Mesenteric fat pad (tissue), 1 donor: ENCODE measurements at places on chromosomes 16 and 17. TPM values are rescaled to one million over a fixed set of nuclear protein-coding genes. Genes with fewer than 3 reads are reported as not detected.
A peak's percentile ranks its signal among the peaks of the same experiment; 100 is the strongest.

MYADML2 gene
- total RNA-seq, result not detected

GUCY2D gene
- not detected for total RNA-seq

FLYWCH1 gene
- total RNA-seq, result 32.0 TPM

DNA sequence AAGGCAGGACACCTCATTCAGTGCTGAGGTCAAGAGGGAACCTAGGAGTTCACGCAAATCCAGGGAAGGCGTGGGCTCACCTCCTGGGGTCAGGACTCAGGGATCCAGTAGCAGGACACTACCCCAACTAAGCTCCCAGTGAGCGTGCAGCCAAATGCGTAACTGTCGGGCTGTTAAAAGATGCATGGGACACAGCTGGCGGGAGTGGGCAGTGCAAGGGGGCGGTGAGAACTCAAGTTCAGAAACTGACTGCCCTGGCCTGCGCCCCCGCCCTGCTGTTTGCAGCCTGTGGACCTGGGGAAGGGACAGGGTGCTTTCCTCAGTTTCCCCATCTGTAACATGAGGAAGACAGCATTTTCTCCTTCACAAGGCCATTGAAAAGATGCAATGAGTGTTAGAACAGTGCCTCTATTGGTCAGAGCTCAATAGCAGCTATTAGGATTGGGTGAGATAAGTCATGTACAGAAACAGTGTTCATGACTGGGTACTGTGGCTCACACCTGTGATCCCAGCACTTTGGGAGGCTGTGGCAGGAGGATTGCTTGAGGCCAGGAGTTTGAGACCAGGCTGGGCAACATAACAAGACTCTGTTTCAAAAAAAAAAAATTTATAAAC is 20.2 kb downstream of the CDIPT start:
- no peak for DNase-seq

- no peak for DNase-seq
These were observed 21.9 kb downstream of the SDK2 start for GRCh38 chr17:73622381-73622780.

DNA sequence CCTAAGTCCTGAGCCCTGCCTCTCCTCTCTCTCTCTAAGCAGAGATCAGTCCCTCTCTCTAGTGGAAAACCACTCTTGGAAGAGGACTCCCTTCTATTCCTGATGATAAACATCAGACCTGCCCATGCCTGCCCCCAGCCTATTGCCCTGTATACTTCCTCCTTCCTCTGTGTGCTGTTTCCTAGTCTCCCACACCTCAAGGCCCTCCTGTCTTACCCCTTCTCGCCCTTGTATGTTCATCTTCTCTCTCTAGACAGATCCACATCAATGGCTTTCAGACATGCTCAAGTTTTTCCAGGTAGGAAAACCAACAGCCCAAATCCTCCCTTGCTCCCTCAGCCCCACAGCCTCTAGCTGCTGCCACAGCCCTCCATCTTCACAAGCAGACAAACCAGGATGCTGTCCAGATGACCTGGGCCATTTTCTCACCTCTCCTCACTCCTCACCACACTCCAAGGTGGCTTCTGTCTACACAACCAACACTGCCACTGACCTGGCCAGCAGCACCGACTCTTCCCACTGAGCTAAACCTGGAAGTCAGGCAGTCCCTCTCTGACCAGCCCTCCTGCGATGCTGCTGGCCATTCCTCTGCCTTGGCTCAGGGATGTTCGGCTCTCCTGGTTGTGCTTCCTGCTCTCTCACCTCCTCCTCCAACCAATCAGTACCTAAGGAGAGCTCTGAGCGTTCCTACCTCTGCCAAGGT is 36.3 kb downstream of the MARF1 start:
- DNase-seq, result peak; percentile 87

DNA sequence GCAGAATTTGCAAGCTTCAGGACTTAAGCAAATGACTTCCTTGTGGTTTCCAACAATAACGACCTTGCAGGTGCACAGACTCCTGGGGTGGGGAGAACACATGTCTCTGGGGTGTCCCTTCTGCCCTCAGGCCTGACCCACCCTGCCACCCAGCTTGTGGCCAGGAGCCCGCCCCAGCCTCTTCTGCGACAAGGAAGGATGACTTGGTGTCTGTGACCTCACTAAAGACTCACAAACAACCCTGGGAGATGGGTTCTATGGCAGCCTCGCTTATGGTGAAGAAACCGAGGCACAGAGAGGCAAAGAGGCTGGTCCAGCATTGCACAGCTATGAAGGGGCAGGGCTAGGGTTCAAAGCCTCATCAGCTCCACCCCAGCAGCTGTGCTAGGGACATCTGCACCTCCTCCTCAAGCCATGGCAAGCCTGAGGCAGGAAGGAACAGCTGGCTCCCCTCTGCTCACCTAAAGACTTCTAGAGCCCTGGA is 2.6 kb downstream of the ATP2A3 start:
- no peak for DNase-seq

- no peak for DNase-seq
These were observed 978.6 kb downstream of the CDH8 start for GRCh38 chr16:61057635-61058034.

DNA sequence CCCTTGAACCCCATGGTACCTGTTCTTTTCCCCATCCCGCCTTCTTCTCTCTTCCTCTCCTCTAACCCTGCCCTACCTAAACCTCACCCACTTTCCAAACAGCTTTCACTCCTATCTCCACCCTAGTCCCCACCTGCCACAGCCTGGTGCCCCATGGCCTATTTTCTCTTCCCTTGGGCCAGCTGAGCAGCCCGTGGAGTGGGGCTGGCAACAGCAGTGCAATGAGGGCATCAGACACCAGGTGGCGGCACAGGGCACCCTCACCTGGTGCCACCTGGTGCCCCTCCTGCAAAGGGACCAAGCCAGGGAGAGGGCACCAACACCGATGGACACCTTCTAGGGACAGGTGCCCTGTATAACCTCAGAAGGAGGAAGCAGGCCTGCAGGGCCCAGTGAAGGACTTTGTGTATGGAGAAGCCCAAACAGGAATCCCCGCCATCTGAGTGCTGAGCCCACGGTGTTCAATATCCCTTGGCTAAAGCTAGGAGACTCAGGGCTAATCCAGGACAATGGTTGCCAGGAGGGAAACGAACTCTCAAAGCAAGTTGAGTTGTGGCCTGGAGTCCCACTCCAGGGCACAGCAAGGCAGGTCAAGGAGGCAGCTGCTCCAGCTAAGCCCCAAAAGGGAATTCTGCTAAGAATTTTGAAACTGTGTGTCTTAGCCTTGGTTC is 4.0 kb upstream of the ABCC3 start:
- DNase-seq, result no peak
